ENCODE measurements at places on chromosomes 11 and 22.

- no peak for DNase-seq
Measured at GRCh38 chr11:8070417-8071115, 10.4 kb upstream of the TUB start.

GRCh38 chr11:47998733-47999359 is 18.5 kb downstream of the PTPRJ start:
- no peak for DNase-seq

DNA sequence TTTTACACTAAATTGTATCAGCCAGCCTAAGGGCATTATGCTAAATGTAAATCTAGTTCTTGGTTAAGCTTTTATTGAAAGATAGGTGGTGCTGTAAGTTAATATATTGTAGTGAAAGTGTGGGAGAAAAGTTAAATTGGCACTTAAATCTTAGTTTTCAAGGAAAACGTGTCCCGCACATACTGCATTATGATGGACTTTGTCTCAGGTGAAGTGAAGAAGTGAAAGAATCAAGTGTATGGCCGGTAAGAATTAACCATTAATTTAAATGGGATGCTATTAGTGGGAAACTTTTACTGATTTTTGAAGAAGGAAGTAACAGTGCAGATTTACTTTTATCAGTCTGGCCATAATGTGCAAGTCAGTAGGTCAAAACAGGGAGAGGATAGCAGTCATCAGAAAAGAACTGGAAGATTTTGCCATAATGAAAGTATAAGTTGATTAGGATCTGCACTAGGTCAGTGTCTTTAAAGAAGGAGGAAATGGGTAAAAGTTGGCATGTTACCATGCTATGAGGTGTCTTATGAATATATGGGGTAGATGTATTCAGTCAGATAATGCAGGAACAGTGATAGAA is 81.6 kb downstream of the PDHX start:
- no peak for DNase-seq

GRCh38 chr11:114262681-114263512 is 33.3 kb upstream of the NNMT start:
- no peak for DNase-seq

DNA sequence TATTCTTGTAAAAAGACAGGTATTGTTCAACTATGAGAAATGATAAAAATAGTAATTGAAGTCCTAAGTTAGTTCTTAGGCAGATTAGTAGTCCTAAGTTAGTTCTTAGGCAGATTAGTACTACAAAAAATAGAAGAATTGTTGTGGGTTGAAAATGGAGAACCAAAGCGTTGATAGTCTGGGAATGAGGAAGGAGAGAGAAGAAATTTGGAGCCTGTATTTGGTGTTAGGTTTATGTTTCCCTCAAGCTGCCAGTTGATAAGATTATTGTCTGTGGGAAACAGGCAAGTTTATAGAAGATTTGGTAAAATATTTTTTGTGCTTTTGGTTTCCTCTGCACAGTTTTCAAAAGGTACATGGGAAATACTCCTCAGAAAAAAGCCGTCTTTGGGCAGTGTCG is 3.6 kb downstream of the BCO2 start:
- DNase-seq = no peak

GRCh38 chr22:45318168-45318557 is 8.4 kb downstream of the FAM118A start:
- peak; percentile 89 for DNase-seq

DNA sequence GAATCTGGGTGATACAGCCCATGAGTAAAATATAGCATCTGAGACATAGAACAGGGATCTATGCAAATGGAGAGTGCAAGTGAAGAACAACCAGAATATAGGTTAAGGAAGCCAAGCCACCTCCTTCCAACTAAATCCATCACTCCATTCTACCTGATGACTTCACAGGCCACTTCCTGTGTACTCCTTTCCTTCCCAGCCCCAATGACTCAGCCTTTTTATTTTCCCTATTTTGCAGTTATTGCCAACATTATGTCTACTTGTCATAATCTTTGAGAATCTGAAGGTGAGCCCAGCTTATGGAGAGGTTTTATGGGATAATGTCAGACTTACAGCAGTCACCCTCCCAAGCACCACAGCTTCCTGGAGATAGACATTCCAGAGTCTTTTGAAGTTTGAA is 1.4 kb upstream of the OR52M1 start:
- no peak for DNase-seq

DNA sequence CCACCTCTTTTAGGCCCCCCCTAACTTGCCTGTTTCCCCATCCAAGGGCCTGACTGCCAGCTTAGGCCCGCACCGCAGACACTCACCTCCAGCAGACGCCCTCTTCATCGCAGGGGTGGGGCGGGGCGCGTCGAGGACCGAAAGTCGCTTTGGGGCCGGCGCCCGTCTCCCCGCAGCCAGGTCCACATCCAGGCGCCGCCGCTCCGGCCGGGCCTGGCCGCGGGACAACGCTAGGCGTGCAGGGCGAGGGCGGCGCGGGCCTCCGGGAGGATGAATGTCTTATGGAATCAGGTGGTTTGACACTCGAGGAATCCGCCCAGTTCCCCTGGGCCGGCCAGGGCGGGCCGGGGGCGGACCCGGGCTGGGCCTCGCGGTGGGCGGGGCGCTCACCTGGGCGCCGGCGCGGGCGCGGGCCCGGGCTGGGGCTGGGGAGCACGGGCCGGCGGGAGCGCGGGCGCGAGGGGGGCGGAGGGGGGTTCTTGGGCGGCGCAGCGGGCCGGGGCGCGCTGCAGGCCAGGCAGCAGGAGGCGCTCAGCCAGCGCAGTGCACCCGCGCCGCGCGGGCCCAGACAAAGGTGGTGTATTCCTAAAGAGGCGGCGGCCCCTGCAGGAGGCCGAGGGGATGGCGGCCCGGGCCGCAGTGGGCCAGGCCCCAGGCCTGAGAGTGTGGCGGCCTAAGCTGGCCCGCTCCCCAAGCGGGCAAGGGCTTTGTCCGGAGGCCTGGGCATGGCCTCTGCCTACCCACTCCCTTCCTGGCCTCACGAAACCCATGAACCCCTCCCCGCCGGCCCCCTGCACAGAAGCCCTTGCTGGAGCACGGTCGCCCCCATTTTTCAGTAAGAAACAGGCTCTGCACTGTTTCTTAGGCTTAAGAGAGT is 177.6 kb downstream of the IGLL1 start:
- no peak for DNase-seq

DNA sequence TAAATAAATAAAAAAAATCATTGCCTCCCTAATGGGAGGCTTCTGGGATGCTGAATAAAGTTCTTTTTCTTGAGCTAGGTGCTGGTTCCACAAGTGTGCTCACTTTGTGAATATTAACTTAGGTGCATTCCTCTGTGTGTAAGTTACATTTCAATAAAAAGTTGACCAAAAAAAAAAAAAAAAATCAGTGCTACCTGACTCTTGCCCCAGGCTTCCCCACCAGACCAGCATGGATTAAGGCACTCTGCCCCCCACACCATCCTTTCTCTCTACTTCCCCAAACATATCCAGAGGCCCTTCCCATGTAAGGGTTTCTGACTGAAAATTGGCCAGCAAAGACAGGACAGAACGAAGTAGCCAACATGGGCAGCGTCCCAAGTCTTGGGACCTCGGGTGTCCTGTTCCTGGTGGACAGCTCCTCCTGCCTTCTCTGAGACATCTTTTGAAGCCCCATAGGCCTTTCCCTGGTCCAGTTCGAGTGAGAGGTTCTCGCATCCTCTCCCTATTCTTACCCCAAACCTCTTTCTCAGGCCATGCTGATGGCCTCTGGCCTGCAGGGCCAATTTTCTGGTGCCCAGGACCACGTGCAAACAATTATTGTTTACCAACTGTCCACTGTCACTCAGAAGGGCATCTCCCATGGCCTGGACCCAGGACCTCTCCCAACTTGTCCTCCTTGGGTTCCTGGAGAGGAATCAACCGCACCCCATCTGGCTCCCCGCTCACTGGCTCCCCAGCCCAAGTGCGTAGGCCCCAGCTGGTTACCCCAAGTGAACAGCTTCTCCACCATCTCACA is 14.9 kb upstream of the KCTD14 start:
- no peak for DNase-seq

DNA sequence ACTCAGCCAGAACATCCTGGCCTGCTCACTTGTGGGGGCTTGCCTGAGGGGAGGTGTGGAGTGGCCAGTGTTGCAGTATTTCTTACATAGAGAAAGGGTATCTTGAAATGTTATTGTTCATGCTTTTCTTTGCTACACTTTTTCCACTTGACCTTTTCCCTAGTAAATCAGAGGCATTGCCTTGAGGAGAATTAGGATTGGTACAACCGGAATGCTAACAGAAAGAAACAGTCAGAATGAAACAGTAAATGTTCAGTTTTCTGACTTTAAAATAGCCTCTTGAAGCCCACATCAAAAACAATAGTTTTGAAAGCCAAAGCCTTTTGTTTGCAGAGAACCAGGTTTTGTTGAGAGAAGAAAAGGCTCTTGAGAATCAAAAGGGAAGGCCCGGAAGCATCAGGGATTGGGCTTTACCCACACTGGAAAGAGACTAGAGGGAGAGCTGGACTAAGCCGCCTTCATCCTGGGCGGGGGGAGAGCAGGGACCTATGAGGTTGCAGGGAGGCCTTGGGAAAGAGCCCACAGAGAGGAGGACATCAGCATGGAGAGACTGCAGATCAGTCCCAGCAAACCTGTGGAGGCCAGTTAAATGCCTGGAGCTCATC is 12.4 kb downstream of the ADM start:
- DNase-seq = no peak

DNA sequence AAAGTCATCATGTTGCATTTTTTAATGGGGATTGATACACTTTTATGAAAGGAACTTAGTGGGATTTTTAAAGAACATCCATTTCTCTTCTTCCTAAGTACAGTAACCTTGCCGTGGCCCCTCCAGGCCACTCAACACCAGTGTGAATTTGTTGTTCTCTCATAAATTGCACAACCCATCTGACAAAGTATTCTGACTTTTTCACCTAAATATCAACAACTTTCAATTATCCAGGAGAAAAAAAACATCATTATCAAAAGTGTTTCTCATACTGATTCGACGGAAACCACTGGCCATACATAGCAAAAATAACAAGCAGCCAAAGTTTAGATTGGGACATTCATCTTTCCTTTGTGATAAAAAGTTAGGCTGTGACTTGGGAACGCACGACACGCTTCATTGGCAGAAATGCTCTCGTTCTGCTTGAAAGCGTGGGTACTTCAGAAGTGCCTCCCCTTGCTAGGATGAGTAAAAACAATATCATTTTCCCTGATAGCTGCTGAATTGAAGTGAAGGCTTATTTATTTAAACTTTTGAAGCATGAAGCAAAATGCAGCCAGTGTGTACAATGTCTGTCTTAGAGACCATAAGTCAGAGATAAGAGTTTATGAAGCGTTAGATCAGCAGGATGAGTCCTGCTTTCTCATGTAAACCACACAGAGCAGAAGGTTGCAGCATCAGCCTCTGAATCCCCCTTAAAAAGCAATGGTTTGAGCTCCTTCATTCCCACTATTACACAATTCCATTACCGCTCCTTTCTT is 20.6 kb upstream of the EIF3M start:
- no peak for DNase-seq

DNA sequence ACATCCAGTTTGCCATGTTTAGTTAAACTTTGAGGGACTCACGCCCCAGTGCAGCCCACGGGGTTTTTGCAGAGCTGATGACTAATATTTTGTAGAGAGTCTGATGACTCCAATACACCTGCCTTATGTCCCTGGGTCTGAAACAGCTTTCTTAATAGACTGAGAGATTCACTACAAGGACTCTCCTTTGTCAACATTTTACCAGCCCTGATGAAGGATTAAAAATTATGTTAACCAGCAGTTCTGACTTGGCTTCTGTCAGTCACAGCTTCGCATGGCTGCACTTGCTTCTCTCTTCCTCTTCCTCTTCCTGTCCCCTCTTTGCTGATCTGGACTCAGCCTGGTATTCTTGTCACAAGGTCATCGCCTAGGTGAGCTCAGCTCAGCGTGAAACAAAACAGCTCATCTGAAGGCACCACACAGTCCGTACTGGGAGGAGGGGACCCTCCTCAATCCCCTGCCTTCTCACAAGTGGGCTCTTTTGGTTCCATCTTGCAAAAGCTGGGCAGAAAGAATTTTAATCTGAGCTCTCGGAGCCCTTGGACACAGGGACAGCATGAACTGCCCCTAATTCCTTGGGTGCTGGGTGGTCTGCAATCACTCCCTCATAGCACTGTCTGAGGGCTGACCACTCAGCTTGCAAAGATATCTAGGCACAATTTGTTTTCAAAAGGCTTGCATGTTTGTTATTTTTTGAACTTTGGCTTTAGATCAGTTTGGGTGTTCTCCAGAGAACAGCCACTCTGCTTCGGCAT is 38.1 kb upstream of the POU2AF1 start:
- no peak for DNase-seq

DNA sequence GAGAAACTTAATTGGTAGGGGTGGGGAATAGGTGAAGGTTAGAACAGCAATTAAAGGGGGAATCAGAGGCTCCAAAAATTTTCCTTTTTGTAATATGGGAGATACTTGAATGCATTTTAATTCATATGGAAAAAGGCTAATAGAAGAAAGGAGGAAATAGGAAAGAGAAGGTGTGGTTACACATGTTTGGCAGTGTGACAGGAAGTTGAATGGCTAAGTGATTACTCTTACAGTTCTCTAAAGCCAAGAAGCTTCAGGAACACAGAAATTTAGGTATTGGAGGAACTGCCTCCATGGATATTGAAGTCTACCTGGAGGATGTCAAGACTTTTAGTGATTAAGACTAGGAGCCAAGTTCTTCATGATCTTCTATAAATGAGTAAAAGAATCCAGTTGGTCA is 6.3 kb downstream of the NXPE2 start:
- no peak for DNase-seq

- DNase-seq = peak; percentile 24
Measured at GRCh38 chr11:3207526-3208189, 11.0 kb downstream of the MRGPRG start.

DNA sequence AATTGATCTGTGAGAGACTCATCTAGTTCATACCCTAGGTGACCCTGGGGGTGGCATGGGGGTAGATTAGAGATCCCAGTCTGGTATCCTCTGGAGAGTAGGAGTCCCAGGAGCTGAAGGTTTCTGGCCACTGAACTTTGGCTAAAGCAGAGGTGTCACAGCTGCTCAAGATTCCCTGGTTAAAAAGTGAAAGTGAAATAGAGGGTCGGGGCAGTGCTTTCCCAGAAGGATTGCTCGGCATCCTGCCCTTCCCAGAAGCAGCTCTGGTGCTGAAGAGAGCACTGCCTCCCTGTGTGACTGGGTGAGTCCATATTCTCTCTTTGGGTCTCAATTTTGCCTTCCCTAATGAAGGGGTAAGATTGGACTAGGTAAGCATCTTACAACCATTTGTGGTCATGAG is 653 bp downstream of the IL18BP start:
- DNase-seq = peak; percentile 59
